ENCODE measurements at places on chromosomes 13 and 19.

GRCh38 chr19:3862826-3863500 lies 5.9 kb downstream of the ZFR2 start:
- DNase-seq: no peak

DNA sequence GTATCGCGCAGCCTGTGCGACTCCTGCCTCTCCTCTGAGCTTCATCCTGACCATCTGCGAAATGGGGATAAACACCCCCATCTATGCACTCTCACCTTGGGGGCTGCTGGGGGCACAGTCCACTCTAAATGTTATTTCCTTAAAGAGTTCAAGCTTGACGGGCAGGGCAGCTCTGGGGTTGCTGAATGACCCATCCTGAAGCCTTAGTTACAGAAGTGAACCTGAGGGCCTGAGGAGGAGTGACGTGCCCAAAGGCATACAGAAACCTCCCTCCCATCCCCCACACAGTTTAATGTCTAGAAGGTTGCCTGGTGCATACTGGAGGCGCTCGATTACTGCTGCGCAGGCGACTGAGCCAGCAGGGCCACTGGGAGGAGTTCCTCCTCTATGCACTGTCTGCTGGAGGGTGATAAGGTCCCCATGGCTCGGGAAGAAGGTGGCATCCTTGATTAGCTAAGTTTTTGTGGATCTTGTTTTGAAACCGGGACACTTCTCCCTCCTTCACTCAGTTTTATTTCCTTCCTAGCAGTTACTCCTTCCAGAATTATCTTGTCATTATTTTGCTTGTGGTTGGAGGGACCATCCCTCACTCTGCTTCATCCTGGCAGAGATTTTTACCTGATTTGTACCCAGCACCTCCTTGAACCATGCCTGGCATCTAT lies 572 bp upstream of the FKBP8 start:
- DNase-seq: peak; percentile 78

- no peak for DNase-seq
These were observed 1.8 kb upstream of the CYP4F11 start for GRCh38 chr19:15936173-15936572.

GRCh38 chr13:42174344-42175162 lies 97.4 kb upstream of the AKAP11 start:
- DNase-seq: no peak

GRCh38 chr13:77832339-77833100 lies 86.1 kb downstream of the EDNRB start:
- DNase-seq: no peak

- no peak for DNase-seq
These were observed 96.8 kb downstream of the SUCLA2 start for GRCh38 chr13:47904241-47904640.

DNA sequence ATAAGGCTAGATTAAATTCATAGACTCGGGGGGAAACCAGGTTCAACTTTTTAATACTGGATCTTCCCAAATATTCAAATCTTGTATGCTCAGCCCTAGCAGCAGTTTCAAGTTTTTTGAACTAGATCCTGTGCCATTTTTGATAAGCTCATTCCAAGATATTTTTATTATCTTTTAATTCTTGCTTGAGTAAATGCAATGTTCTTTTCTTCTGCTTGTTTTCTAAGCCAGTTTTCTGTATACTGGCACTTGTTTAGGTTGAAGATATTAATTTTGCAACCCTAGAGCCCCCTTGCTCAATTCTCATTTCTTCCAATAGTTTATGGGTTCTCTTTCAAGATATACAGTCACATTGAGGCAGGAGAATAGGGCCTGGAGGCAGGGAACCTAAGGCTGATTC lies 13.1 kb upstream of the PNMA8C start:
- DNase-seq: no peak

DNA sequence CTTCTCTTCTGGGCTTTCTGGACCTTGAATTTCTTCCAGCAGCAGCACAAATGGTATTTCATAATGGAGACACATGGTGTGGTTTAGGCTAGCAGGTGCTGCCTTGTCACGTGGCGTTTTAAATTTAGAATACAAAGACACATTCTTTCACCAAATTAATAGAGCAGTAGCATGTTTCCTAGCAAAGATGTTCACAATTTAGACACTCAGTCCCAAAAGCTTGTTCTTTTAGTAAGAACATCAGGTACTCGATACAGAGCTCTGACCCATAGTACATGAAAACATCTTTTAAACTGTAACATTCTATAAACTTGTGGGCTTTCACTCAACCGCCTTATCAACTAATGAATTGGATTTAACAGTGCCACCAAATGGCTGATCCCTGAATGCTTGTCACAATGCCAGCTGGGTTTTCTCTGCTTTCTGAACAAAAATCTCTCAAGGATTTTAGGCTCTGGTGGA lies 290.1 kb downstream of the DCLK1 start:
- DNase-seq: no peak

DNA sequence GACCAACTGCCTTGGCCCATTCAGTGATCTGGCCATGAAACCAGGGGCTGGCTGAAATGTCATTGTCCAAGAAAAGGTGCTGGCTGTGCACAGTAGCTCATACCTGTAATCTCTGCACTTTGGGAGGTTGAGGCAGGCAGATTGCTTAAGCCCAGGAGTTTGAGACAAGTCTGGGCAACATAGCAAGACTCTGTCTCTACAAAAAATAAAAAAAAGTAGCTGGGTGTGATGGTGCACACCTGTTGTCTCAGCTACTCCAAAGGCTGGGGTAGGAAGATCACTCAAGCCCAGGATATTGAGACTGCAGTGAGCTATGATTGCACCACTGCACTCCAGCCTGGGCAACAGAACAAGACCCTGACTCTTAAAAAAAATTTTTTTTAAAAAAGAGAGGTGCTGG lies 28.6 kb upstream of the C19orf12 start:
- DNase-seq: no peak

- no peak for DNase-seq
These were observed 6.2 kb downstream of the NPHS1 start for GRCh38 chr19:35846038-35846668.

GRCh38 chr13:34507630-34508029 lies 434.4 kb upstream of the NBEA start:
- no peak for DNase-seq

DNA sequence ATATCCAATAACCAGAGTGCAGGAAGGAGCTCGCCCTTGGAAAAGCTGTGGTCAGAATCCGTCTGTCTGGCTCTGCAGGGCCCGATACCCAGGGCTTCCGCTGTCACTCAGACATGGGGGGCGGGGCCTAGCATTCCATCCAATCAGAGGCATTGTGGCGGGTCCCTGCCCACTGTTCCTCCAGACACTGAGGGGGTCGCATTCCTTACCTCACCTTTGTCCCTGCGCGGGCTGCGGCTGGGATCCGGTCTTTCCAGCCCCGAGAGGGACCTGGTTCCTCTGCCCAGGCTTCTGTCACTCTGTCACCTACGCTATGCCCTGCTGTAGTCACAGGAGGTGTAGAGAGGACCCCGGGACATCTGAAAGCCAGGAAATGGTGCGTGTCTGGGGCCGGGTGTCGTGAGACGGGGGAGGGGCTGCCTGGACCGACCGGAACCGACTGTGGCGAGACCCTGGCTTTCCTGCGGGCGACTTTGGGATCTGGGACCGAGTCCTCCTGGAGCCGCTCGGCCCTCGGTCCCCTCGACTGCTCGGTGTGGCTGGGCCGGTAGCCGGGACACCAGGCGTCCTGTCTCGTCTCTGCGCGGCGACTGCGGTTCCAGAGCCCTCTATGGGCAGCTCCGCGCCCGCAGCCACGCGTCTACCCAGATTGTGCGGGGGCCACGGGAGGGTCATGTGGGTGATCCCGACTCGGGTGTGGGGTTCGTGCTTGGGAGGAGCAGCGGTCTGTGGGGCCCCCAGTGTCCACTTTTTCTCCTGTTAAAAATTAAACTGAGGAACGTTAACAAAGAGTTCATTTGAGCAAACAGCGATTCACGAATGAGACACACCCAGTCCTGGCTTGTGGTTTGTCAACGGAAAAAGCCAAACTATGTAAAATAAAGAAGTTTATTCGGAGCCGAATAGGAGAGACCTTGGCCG lies at the start of gene ZNF69:
ZNF69 (plus strand) TSS at position 172 of the 921 bp plus-strand sequence; CDS start at position 314, 142 bp downstream.
- peak; percentile 14 for DNase-seq

DNA sequence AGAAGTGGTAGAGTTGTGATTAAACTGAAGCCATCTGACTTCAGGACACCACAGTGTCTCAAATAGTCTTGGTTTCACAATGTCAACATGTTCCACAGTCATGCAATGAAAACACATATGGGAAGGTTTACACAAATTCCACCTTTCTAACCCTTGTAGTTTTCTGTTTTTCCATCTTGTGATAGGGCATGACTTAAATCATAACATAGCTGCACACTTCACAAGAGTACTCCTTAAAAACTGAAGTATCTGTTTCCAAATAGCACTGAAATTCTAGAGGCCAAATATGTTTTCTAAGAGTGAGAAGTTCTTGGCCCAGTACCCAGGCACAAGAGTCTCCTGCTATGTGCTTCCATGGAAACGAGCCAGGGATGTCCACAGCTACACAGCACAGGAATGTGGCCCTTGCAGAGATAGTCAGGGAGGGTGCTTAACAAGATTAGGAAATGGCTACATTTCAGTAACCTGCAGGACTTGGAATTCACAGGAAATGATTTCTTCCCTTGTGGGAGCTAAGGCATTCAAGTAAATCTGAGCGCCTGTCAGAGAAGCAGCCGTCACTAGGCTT lies 269.1 kb downstream of the NDFIP2 start:
- DNase-seq: no peak

GRCh38 chr13:57030671-57031070 lies 110.0 kb upstream of the PRR20A start:
- no peak for DNase-seq

DNA sequence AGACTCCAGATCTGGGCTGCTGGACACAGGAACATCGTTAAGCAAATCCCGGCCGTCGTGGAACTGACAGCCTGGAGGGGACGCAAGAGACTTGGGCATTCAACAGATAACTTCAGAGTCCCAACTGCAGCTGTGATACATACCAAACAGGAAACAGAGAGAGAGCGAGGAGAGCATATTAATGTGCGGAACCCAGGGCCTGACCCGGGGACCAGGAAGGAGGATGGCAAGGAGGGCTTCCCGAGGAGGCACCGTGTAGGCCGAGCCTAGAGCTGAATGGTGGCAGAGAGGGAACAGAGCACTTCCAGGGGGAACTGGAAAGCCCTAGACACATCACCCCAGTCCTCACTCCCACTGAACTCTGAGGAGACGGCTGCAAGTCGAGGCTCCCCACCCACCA lies 68.1 kb downstream of the SIPA1L3 start:
- no peak for DNase-seq

DNA sequence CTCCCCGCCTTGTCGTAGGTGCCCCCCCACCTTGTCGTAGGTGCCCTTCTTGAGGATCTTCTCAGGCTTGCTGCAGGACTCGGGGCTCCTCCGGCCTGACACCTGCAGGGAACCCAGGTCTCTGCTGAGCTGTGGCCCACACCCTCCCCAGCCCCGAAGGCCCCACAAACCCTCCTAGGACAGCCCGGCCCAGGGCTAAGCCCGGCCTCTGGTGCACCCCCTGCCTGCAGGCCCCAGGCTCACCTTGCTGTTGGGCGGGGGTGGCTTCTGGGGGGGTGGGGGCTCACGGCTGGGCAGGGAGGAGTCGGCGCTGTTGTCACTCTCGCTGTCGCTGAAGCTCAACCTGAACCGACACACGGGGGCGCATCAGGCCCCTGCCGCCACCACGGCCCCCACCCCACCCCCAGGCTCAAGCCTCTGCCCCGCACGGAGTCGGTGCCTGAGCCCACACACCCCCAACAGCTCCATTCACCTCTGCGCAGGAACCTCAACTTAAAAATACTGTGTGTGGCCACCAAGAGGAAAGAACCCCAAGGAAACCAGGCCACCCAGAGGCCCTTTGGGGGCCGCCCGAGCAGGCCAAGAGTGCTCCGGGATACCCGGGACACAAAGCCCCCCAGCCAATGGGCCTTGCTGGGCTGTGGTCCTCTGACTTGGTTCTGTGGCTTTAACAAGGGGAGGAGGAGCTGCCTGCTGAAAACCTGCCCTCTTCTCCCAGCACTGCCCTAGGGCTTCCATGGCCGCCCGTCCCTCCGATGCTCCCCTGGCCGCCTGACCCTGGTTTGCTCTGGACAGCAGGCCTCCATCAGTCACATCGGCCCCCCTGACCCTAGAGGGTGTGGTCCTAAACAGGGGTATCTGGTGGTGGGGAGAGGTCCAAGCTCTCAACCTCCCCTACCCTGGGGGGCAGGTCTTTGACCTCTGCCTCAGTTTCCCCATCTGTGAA lies 65.8 kb downstream of the MLLT1 start:
- peak; percentile 9 for DNase-seq

DNA sequence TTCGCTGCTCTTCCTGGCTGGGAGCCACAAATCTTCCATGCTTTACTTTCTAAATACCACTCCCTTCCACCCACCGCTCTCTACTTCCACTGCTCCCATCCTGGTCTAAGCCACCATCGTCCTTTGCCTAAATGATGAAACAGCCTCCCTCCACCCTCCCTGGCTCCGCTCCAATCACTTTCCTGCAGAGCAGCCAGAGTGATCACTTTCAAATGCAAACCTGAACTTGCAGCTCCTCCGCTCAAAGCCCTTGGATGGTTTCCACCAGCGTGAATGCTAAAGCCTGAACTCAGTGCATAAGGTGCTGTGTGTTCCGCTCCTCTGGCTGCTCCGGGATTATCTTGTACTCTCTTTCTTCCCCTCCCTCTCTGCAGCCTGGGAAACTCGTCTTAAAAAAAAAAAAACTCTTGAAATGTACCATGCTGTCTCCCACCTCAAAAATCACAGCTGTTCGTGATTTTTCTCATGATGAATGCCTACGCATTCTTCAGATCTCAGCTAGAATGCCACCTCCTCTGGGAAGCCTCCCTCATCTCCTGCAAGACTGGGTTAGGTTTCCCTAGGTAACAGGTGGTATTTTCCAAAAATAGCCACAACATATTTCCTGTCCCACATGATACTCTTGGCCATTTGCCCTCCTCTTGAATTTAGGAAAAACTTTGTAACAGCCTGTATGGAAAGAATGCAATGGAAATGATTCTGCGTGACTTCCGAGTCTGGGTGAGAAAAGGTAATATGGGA lies 3.7 kb upstream of the SIN3B start:
- no peak for DNase-seq

DNA sequence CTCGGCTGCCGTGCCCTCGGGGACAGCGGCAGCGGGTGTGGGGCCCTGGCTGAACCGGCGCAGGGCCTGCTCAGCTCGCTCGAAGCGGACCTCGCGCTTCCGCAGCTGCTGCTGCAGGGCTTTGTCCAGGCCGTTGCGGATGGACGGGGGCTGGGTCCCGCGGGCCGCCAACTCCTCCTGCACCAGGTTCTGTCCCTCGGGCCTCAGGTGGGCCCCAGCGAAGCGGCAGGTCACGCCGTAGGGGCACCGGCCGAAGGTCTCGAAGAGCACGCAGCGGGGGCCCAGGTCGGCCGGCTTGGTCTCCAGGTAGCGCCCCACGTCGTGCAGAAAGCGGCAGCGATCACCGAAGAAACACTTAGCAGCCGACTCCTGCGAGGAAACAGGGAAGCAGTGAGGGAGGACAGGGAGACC lies 1.6 kb downstream of the DUS3L start:
- DNase-seq: no peak

- no peak for DNase-seq
These were observed 24.2 kb upstream of the TTYH1 start for GRCh38 chr19:54390942-54391577.

DNA sequence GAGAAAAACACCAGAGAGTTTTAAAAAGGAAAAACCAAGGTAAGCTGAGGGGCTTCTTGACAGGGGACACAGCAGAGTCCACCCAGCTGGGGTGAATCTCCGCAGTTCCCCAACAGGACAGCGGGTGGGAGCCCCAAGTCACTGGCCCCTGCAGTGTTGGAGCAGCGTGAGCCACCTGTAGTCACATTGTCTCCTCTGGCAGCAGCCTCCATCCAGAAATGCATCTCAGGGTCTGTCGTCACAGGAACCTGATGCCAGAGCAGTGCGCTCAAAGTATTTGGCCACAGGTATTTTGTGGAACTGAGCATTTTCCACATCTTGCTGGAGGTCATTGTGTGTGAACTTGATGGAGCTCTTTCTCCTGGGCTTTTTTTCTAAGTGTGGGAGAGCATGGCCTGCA lies 24.7 kb downstream of the CHAMP1 start:
- DNase-seq: no peak
